ENCODE measurements at places on chromosomes 3 and 15.

DNA sequence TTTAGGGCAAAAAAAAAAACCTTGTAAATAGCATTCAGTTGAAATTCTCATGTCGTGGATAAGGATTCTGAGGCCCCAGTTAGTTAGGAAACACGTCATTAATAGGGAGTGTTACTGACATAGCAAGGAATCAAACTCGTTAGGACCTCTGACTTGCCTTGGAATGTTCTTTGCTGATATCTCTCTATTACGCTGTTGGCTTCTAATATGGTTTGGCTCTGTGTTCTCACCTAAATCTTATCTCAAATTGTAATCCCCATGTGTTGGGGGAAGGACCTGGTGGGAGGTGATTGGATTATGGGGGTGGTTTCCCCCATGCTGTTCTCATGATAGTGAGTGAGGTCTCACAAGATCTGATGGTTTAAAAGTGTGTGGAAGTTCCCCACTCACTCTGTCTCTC, 40.3 kb downstream of the CHL1 start:
- DNase-seq: no peak
- no peaks in the 10 kb centered on the region for H3K27me3 ChIP-seq
- H3K4me3 ChIP-seq: no peak overlapping the region
- H3K36me3 ChIP-seq: no peaks in the 10 kb centered on the region

GRCh38 chr15:44489464-44489863, 47.5 kb upstream of the EIF3J start:
- no peak overlapping the region for H3K4me3 ChIP-seq
- peak overlapping the region; percentile 48 for H3K27ac ChIP-seq
- peaks cover 28% of the 10 kb centered on the region for H3K4me1 ChIP-seq

- no peaks in the 10 kb centered on the region for H3K27me3 ChIP-seq
- no peak overlapping the region for H3K4me3 ChIP-seq
- no peaks in the 10 kb centered on the region for H3K36me3 ChIP-seq
- no peak overlapping the region for H3K27ac ChIP-seq
- DNase-seq: no peak
Measured at GRCh38 chr3:55434789-55435188, 52.3 kb downstream of the WNT5A start.

DNA sequence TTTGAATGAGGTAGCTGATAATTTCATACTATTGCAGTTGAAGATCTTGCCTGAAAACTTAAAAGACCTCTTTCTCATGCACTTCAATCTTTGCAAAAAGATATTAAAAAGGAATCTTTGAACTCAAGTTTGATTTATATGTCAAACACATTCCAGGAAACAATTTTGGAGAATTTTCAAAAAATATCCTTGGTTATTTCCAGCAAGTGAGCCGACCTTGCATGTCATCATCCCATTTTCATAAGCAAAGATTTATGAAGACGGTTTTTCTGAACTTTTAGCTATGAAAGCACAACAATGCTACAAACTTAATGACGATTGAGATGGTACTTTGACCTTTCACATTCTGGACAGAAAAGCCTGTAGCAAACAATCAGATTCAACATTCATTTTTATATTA, 95.6 kb downstream of the RFX7 start:
- H3K27me3 ChIP-seq: no peaks in the 10 kb centered on the region
- peaks cover 47% of the 10 kb centered on the region for H3K36me3 ChIP-seq
- DNase-seq: no peak
- peaks cover 13% of the 10 kb centered on the region for H3K4me1 ChIP-seq
- no peak overlapping the region for H3K27ac ChIP-seq

- no peaks in the 10 kb centered on the region for H3K27me3 ChIP-seq
- no peak for DNase-seq
- peaks cover 27% of the 10 kb centered on the region for H3K36me3 ChIP-seq
- H3K27ac ChIP-seq: no peak overlapping the region
- H3K4me3 ChIP-seq: no peak overlapping the region
Measured at GRCh38 chr3:138670407-138670806, 61.8 kb downstream of the FAIM start.

DNA sequence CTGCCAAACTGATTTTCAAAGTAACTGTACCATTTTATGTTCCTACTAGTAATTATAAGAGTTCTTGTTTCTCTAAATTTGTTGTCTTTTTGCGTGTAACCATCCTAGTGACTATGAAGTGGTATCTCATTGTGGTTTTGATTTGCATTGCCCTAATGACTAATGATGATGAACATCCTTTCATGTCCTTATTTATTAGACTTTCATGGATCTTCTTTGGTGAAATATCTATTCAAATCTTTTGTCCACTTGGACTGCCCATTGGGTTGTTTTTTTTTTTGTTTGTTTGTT, 3.6 kb downstream of the OXSR1 start:
- peak overlapping the region; percentile 35 for H3K27ac ChIP-seq
- H3K36me3 ChIP-seq: peaks cover 26% of the 10 kb centered on the region
- H3K27me3 ChIP-seq: no peaks in the 10 kb centered on the region

DNA sequence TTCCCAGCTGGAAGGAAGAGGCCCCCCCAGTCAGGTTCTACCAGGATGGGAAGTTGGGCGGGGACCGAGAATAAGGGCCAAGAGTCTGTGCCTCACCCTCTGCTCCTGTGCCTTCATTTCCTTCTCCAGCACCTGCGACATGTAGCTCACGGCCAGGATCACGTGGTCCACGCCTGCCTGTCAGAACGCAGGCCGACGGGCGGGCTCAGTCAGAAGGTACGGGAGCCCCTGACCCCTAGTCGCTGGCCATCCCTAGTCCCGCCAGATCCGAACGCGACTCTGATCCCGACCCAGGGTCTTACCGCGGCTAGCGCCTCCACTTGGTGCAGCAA, 489 bp downstream of the GMPPB start:
- peak; percentile 84 for DNase-seq
- no peaks in the 10 kb centered on the region for H3K27me3 ChIP-seq
- H3K36me3 ChIP-seq: peaks cover 6% of the 10 kb centered on the region
- H3K4me1 ChIP-seq: peaks cover 30% of the 10 kb centered on the region
- H3K4me3 ChIP-seq: peak overlapping the region; percentile 93

DNA sequence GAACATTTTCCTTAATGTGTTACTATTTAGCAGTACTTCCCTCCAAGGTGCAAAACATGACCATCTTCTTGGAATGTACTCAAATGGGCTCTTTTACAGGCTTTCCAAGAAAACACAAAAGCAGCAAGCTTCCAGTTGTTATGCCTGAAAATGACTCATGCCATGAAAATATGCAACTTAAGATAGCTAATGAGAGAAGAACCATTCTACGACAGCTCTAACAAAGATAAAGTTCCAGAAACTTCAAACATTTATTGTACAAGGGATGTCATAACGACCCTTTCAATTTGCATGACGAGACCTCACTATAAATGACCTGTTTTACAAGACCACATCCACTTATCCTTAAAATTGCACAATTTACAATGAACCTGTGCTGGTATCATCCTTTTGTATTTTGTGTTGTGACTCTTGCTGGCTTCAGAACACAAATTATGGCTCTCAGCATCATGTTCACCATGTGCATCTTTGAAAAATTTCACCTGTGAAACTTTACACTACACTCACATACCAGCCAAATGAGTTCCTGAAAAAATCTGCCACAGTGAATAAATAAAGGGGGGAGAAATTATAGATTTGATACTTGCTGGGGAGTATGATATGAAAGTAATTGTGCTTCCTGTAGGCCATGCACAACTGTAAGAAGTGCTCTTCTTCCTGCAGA, 433.7 kb downstream of the MAGI1 start:
- H3K4me1 ChIP-seq: no peaks in the 10 kb centered on the region
- no peak overlapping the region for H3K27ac ChIP-seq
- H3K27me3 ChIP-seq: no peaks in the 10 kb centered on the region
- no peak overlapping the region for H3K4me3 ChIP-seq

GRCh38 chr15:38598749-38599148, 34.1 kb upstream of the RASGRP1 start:
- H3K27me3 ChIP-seq: no peaks in the 10 kb centered on the region
- no peak overlapping the region for H3K27ac ChIP-seq
- DNase-seq: no peak
- peaks cover 2% of the 10 kb centered on the region for H3K36me3 ChIP-seq
- H3K4me3 ChIP-seq: no peak overlapping the region

DNA sequence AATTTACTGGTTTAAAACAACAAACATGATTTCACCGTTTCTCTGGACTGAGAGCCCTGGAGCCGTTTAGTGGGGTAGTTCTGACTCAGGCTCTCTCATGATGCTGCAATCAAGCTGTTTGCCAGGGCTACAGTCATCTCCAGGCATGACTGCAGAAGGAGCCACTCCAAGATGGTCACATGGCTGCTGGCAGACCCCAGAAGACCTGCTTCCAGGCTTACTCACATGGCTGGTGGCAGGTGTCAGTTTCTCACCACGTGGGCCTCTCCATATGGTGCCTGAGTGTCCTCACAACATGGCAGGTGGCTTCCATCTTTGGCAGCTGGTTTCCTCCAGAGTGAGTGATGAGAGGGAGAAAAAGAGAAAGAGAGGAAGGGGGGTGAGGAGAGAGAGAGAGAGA, 378.3 kb upstream of the RGMA start:
- no peak for DNase-seq
- no peak overlapping the region for H3K27ac ChIP-seq
- H3K4me1 ChIP-seq: no peaks in the 10 kb centered on the region
- H3K4me3 ChIP-seq: no peak overlapping the region
- H3K36me3 ChIP-seq: no peaks in the 10 kb centered on the region

DNA sequence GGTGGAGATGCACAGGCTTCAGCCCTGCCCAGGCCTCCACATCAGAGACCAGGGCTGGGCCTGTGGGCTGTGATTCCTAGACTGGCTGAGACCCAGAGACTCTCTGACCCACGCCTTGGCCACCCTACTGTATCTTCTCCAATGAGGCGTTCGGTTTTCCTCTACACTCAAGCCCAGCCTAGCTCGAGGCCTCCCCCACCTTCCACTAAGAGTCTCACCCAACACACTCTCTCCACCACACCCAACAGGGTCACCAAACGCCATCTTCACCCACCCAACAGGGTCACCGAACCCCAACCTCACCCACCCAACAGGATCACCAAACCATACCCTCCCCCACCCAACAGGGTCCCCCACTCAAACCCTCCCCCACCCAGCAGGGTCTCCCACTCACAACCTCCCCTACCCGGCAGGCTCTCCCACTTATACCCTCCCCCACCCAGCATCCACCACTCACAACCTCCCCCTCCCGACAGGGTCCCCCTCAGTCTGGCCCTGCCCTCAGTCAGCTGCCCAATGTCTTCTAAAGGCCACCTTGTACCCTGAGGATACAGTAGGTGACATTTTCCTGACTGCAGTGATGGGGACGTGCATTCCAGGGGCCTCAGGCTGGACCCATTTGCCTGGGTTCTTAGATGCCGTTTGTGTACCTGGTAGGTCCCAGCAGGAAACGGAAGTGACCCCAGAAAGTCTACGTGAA, 20.4 kb downstream of the CFAP100 start:
- DNase-seq: no peak
- H3K27ac ChIP-seq: no peak overlapping the region
- no peaks in the 10 kb centered on the region for H3K4me1 ChIP-seq
- H3K4me3 ChIP-seq: no peak overlapping the region

- DNase-seq: peak; percentile 85
- H3K36me3 ChIP-seq: peaks cover 9% of the 10 kb centered on the region
- H3K4me1 ChIP-seq: peaks cover 42% of the 10 kb centered on the region
- peak within 1 kb of the TSS; percentile 95 for H3K27ac ChIP-seq
- H3K27me3 ChIP-seq: peaks cover 11% of the 10 kb centered on the region
Measured at GRCh38 chr3:125055913-125056745, at the start of gene HEG1. Gene HEG1 (minus strand): TSS chr3:125055997. CDS start chr3:125055890, 107 bp downstream.

Data from activated CD8-positive, alpha-beta memory T cell treated with anti-CD3 and anti-CD28 coated beads, Interleukin-2, amount 10 ng/mL, durations not matched to agents 7 days and 5 days (primary cell).